ENCODE measurements at places on chromosomes 4 and X.

DNA sequence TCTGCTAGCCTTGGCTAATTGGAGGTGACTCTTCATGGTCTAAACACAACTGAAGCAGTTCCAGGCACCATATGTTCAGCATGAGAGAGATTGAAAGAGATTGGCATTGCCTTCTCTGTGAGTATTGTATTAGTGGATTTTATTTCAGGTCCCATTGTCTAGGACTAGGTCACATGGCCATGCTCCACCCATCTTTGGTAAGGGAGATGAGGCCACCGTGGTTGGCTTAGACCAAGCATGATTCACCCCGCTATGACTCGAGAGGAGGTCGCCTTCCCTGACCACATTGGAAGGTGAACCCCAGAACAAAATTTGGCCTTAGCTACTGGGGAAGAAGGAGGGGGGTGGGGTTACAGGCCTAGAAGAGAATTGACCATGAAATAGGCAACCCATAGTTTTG lies 109.9 kb upstream of the BCOR start:
- no peak for DNase-seq

- DNase-seq: no peak
Measured at GRCh38 chrX:152313529-152314302, 137.4 kb downstream of the GABRA3 start.

DNA sequence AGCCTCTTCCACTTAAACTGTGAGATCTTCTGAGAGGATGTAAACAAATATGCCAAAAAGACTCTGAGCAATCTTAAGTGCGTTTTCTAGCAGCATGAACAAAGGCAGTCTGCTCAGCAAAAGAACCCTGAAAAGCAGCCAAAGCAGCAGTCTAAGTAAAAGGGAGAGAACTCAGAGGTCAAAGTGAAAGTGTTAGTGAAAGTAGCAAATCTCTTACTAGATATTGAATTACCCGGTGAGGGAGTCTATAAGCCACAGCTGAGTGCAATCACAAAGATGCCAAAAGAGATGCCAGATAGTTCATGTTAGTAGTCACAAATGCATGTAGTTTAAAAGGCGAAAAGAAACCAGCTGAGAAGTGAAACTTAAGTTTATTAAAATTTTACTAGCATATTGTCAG lies 7.9 kb upstream of the GNRHR start:
- DNase-seq: no peak

- no peak for DNase-seq
Measured at GRCh38 chrX:109818976-109819375, 85.9 kb upstream of the ACSL4 start.

DNA sequence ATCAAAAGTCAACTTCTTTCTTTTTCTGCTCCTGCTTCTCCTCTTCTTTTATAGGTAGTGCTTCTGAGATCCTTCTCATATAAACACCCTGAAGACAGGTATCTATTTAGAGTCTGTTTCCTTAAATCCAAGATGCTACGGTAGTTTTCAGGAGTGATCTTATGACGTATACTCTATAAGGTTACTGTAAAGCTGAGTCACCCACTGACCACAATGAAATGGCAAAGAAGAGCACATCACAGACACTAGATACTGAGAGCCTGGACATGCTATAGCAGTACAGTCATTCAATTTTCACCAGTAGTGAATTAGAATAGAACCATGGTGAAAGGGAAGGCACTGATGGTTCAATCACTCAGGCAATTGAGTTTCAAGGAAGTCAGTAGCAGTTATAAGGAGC lies 412.5 kb downstream of the ADAM29 start:
- no peak for DNase-seq

DNA sequence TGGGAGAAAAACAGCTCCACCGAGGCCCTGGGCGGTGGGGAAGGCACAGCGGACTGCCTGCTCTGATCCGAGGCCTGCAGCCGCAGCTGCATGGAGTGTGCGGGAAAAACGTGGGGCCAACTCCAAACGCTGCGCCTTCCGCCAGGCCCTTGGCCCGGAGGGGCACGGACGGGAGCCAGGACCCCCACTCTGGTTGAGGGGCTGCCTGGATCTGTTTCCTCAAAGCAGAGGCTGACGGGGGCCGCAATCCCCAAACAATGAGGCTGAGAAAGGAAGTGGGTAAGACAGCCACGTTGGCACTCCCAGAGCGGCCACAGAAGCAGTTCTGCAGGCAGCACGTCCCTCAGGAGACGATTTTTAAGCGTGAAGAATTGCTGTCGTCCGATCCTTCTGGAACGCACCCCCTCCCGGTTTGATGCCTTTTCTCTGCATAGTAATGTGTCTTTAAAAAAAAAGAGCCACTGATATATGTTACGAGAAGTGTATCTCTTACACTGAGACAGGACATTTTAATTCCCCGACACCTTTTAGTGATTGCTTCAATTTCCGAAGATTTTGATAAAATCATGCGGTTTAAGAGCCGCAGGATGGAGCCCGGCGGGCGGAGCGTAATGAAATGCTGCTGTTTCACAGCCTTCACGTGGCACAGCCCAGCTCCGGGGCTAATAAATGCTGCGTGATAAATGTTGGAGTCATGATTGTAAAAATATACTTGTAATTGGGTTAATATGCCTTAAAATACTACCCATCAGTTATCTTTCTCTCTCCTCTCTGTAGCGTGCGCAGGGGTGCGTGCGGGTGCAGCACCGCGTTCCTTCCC lies 85.7 kb downstream of the FAM53A start:
- DNase-seq: no peak

- DNase-seq: no peak
Measured at GRCh38 chrX:136738049-136738729, 42.5 kb downstream of the ARHGEF6 start.

DNA sequence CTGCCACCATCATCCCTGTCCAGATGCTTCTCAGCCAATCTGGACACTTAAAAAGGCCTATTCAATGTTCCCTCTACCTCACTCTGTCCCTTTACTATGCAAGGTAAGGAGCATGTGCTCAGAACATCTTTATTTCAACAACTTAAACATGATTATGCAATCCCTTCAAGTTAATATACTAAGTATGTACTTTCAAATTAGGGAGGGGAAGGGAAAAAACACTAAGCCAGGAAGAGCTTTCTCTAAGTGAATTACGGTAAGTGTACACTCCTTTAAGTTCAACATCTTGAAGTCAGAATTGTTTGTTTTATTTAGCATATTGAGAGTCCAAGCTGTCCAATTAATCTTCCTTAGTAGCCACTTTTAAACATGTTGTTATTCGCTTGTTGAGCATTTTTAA lies 14.1 kb downstream of the SLC10A7 start:
- DNase-seq: no peak

DNA sequence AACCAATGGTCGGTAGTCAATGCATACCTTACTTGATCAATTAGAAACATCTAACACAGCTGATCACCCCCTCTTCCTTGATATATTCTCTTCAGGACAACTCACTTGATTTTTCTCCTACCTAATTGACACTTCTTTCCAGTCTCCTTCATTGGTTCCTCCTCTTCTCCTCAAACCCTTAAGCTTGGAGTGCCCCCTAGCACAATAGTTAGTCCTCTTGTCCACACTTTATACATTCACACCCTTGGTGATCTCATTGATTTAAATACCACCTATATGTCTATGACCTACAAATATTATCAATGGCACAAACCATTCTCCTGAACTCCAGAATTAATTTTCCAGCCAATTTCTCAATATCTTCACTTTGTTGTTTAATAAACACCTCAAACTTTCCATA lies 724.0 kb downstream of the ADGRL3 start:
- no peak for DNase-seq

DNA sequence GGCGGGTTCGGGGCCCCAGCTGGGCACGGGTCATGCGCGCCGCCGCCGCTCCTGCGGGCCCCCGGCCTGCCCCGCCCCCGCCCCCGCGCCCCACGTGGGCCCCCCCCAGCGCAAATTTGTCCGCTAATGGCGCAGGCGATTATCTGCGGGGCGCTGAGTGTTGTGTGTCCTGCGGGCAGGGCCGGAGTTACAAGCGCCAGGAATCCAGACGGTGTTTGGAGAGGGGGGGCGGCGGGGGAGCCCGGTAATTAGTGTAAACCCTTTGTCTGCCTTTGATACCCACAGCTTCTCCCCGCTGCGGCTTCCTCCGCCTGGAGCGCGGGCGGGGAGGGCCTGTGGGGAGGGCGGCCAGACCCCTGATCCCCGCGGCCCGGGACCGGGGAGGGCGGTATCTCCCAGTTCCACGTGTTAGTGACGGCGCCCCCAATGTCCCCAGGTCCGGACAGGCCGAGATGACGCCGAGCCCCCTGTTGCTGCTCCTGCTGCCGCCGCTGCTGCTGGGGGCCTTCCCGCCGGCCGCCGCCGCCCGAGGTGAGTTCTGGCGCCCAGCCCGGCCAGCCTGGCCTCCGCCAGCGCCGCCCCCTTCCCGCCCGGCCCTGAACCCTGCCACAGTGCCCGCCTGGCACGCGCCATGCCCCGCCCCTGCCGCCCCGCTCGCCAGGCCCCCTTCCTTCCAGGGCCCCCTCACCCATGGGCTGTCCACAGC lies 761 bp downstream of the FGFRL1 start:
- no peak for DNase-seq

- DNase-seq: no peak
Measured at GRCh38 chrX:48278958-48279357, 23.8 kb downstream of the SSX1 start.

DNA sequence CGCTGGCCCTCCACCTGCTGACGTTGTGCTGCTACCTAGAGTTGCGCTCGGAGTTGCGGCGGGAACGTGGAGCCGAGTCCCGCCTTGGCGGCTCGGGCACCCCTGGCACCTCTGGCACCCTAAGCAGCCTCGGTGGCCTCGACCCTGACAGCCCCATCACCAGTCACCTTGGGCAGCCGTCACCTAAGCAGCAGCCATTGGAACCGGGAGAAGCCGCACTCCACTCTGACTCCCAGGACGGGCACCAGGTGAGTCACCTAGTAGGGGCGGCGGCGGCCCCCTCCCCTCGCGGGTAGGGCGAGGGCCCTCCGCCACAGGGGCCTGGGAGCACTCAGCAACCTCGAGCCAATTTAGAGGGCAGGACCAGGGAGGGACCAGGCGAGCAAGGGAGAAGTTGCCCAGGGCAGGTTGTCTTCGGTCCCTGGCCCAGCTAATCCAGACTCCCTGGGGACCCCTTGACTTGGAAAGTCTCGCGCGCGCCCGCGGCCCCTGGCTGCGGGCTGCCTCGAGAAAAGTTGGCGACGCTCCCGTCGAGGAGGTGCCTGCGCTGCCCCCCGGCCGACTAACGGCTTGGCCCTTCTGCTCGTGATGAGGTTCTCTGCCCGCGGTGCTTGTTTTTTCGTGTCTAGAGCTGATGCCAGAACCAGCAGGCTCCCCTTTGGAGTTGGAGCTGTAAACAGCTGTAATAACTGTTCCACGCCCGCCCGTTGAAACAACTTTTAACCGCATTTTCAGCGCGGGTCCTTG lies 717 bp downstream of the EDA start:
- no peak for DNase-seq

GRCh38 chr4:74109870-74110605 lies 11.0 kb upstream of the CXCL2 start:
- no peak for DNase-seq

GRCh38 chrX:10049236-10049635 lies 82.1 kb downstream of the CLDN34 start:
- DNase-seq: no peak

- no peak for DNase-seq
Measured at GRCh38 chrX:119762718-119763117, 4.3 kb downstream of the SOWAHD start.

DNA sequence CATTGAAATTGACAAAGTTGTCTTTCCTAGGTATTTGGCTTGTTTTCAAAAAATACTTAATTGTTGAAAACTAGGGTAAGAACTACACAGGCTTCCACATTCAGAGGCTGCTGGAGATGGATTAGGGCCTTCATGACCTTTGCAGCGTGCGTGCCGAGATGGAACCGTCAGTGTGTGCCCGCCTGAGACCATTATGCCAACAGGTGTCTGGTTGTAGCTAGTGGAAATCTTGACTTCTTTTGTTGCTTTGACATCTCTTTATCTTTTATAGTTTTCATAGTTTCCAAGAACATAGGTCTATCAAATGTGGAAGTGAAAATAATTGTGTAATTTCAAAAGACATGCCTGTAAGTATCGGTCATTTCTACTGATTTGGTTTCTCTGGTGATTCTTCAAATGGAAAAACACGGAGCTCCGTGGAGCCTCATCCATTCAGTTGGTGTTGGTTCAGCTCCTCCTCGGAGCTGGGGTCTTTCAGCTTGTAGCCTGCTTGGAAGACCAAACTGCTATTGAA lies 38.9 kb upstream of the CLCN4 start:
- no peak for DNase-seq

- no peak for DNase-seq
Measured at GRCh38 chr4:27360790-27361267, 500.2 kb downstream of the STIM2 start.

DNA sequence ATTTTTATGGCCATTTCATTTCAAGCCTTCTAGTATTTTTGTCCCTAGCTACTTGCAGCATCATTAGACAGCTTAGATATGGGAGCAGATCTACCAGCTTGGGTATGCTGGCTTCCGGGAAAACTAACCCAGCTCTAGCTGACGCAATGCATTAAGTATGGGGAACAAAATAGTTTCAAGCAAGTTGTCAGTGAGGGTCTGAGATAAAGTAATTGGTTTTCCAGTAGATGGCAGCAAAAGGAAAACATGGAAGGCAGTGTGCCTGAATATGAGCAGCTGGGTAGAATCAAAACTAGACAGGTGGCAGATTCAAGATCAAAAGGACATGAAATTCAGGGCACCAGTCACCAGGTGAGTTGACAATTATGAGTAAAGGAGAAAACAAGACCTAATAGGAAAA lies 340.9 kb upstream of the CTSO start:
- DNase-seq: no peak

GRCh38 chr4:140004549-140004895 lies 149.5 kb downstream of the MAML3 start:
- no peak for DNase-seq

DNA sequence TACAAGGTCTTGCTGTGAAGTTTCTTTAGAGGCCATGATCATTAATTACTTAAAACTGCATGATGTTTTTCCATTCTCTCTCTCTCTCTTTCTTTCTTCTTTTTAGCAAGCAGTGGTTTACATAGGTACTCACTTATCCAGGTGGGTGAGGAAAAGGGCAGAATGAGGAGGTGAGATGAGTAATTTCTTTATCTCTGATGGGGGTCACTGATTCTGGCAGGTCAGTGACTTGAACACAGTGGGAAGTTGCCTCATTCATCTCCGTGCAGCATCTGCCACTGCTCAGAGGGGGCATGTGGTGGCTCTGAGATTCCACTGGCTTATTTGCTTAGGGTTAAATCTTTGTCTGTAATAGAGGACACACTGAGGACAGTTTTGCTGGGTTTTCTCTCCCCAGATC lies 62.6 kb downstream of the FAM114A1 start:
- DNase-seq: no peak

GRCh38 chr4:20393486-20394100 lies 141.9 kb downstream of the SLIT2 start:
- DNase-seq: no peak

GRCh38 chr4:109215506-109215905 lies 87.0 kb downstream of the COL25A1 start:
- no peak for DNase-seq

- no peak for DNase-seq
Measured at GRCh38 chr4:76087007-76087769, 12.7 kb downstream of the ART3 start.

GRCh38 chrX:130086447-130087206 lies 23.7 kb downstream of the ELF4 start:
- DNase-seq: no peak
